ENCODE measurements at places on chromosomes 2 and 18. TPM values are rescaled to one million over a fixed set of nuclear protein-coding genes. Genes with fewer than 3 reads are reported as not detected.

DNA sequence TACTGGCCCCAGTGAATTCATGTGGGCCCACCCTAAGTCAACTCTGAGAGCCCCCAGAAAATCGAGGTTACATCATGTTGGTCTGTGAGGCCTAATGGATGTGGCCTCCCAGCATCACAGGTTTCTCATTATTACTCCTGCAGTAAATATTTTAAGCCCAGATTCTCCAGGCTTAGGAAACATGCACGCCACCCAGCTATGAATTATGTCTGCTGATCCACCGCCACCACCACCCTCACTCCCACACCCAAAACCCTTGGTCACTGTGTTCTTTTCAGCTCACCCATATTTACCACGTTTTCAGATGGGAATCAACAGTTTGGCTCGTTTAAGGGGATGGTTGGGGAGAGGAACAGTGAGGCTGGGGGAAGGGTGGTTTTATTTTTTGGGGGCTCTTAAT is 128.6 kb downstream of the NCK2 start:
- no peak for DNase-seq

DNA sequence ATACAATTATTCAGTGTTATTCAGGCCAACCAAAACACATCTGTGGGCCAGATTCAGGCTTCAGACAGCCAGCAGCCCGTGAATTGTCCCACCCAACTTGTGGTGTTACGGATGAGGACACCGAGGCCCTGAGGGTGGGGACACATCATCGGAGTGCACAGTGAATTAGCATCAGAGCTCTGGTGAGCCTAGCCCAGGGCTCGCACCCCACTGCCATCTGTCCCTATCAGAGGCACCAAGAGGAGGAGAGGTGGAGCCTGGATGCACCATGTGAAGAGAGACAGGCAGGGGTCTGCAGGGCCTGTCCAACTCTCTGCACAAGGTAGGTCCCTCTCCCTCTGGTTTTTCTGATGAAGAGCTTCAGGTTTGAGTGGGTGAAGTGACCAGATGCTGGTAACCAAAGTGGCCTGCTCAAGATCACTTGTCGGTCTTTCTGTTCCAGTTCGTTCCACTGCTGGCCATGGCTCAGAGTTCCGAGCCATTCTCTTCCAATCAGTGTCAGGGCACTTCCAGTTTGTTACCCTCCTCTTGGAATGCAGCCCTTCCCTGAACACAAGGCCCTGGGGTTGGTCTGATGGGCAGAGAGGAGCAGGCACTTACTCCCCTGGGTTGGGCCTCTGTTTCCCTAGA is 14.8 kb upstream of the GLI2 start:
- peak; percentile 69 for DNase-seq

The CDK15 gene
- 0.37 TPM for total RNA-seq

- DNase-seq = no peak
These were observed 17.7 kb downstream of the SPTBN1 start for GRCh38 chr2:54473851-54474250.

- DNase-seq = no peak
These were observed 471.1 kb upstream of the FAM98A start for GRCh38 chr2:34070196-34070595.

- DNase-seq = no peak
These were observed 24.5 kb downstream of the ZEB2 start for GRCh38 chr2:144495227-144496091.

- no peak for DNase-seq
These were observed 292.5 kb downstream of the CNTNAP5 start for GRCh38 chr2:124317628-124318027.

DNA sequence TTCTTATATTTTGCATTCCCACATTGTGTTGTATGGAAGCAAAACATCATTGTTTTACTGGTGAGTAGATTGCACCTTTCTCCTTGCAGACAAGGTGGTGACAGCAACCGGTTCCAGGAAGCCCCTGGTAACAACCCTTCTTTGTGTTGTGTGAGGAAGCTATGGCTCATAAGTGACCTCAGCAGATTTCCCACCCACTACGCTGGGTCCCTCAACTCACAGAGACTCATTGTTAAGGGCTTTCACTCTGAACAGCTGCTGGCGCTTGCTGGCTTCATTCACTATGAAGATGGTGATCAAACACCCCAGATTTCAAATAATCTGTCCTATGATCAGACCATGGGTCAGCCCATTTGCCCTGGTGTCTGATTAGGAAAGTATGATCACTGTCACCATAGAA is 53.4 kb downstream of the WIPF1 start:
- DNase-seq = no peak

The HMSD gene
- not detected for total RNA-seq

The TWIST2 gene
- total RNA-seq = 5.5 TPM

DNA sequence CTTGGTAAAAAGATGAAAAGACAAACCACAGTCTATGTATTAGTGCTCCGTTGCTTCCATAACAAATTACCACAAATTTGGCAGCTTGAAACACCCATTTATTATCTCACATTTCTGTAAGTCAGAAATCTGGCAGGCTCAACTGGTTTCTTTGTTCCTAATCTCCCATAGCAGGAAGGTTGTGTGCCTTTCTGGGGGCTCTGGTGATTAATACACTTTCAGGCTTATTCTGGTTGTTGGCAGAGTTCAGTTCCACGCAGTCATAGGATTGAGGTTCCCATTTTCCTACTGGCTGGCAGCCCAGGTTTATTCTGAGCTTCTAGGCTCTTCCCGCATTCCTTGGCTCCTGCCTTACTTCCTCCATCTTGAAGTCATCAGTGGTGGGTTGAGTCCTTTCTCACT is 189.3 kb downstream of the ANAPC1 start:
- no peak for DNase-seq
